ENCODE measurements at places on chromosomes 11 and 22.

DNA sequence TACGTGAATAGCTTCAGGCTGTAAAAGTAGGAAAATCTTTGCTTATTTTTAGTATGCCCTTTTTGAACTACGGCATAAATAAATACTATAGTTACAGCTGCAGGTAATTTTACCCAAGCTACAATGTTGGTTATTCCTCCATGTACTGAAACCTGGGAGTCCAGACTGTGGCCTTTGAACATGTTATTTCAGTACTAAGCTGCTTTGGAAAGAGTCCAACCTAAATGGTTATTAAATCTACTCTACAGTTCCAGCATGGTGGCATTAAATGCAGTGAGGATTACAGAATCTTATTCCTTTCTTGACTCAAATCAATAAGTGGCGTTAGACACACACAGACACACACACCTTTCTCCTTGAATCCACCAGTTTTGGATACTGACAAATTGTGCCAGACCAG is 165.1 kb downstream of the MSANTD4 start:
- no peak for DNase-seq

GRCh38 chr11:13661074-13661623 is 7.3 kb upstream of the FAR1 start:
- DNase-seq = no peak

DNA sequence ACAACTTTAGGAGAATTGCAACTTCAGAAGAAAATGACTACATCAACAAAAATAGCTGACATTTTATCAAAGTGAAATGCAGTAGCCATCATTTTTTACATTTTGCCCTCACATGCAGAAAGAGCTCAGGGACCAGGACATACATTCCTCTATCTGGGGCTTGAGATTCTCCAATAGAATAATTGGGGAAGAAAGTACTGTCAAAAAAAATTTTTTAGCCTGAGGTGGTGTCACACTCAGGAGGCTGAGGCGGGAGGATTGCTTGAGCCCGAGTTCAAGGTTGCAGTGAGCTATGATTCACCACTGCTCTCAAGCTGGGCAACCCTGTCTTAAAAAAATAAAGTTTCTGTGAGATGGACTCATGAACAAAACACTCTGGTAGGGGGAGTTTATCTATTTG is 32.2 kb upstream of the DEPDC7 start:
- DNase-seq = no peak

DNA sequence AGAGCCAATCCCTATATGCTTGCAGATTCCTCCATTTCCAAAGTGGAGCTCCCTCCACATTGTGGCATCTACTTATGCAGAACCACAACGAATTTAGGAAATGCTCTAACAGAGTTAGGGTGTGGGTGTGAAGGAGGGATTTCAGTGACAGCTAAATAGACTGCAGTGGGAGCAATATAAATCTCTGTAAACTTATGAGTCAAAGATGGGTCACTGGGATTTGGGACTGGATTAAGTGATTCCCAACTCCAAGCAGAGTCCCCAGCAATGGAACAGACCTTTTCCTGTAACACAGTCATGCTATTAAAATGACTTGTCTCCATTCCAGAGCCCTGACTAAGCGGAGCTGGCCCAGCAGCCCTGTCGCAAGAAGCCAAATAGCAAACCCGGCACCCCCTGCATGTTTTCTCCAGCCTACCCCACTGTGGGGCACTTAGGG is 36.6 kb downstream of the RPL27A start:
- peak; percentile 64 for DNase-seq

DNA sequence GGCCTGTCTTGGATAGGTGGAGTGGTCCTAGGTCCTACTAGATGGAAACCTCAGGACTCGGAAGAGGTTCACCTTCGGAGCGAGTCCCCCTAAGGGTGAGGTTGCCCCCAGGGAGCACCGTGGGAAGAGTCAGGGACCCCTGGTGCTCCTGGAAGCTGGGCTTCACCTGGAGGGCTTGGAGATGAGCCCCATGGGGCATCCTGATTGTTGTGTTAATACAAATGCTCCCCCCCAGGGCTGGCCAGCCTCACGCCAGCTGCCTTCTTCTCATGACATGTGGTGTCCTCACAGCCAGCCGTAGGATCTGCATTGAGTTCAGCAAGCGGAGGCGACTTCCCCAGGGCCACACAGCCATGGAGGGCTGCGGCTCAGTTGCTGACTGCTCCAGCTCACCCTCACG is 1487.5 kb downstream of the BRD1 start:
- no peak for DNase-seq

DNA sequence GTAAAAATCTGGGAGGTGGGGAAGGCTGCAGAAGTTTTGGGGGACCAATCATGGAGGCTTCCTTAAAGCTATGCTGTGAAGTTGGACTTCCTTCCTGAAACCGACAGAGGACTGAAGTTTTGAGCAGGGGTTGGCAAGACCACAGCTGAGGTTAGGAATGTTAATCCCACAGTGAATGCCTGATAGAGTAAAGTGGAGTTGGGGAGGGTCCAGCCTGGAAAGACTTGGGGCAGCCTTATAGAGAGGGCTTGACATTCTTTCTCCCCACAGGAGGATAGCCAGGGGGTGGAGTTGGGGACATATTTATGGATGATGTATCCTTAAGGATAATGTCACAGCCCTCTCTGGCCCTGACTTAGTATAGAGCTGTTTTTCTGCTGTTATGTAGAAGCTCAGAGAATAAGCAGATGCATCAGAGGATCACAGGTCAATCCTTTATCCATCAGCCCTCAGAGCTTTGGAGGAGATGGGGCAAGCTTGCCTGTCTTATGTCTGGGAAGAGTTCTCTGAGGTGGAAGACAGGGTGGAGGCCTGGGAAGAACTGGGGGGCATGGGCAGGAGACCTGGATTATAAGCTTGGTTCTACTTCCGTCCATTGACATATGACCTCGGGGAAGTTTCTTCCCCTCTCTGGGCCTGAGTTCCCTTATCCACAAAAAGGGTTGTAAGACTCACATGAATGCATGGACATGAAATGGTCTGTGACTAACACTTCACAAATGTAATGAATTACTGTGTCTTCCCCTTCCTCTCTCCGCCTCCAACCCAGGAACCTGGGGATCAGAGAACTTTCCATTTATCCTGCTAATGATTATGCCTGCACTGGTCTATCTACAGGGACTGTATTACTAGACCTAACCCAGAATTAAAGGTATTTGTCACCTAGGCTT is 317.8 kb downstream of the MIAT start:
- DNase-seq = no peak
